ENCODE measurements at places on chromosomes 7 and 10.
A peak's percentile ranks its signal among the peaks of the same experiment; 100 is the strongest.

DNA sequence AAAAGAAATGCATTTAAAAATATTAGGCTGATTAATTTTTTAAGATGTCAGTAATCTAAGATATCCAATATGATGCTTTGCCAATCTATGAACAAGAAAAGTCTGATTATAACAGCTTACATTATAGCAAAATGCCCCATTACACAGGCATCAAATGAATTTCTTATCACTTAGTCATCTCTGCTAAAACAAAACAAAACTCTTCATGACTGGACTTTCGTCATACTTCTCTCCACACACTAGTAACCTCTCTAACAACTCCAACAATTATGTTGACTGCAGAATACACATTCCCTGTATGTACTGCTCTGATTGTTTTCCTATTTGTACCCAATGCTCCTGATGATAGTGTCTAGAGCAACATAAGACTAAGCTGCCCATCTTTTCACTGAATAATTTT lies 3.8 kb upstream of the MKI67 start:
- no peak for DNase-seq

- no peak for DNase-seq
Measured at GRCh38 chr7:28900311-28900710, 57.8 kb downstream of the TRIL start.

DNA sequence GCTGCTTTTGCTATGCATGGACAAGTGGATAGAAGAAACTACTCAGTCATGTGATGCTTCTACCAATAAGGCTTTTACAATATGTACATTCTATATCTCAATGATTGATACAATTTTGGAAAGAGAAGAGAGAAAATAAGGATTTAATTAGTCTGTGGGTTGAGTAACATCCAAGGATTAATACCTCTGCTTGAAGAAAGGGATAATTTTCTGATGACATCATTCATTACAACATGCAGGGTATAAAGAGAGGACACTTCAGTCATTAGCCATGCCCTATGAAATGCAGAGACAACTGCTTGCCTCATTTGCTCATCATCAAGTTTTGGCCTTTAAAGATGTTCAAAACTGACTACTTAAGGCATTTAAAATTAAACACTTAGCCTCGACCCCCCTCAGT lies 237.3 kb downstream of the AHR start:
- no peak for DNase-seq

- no peak for DNase-seq
Measured at GRCh38 chr7:17194656-17195055, 103.8 kb upstream of the AHR start.

DNA sequence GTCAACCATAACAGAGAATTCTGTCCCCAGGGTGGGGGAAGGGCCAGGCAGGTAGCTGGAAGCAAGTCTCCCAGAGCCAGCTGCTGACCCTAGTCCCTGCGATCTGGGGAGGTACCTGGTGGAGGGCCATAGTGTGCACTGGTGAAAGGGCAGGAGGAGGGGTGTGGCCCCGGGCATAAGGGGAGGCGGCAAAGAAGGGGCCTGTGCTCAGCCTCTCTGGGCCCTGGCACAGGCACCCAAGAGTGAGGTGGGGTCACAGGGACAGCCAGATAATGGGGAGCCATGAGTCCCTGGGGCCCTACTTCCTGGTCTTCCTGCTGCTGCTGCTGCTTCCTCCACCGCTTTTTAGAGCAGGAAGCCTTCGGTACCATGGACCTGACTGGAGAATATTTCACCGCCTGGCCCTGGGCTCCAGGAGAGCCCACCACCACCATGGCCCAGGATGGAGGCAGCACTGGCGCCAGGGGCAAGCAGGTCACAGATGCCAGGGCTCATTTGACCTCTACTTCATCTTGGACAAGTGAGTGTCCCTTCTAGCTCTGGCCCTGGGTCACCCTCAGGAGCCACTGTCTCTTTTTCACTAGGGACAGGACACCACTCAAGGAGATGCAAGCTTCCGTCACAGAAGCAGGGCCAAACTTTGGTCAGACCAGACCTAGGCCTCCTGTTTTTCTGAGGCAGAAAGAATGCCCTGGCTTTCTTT lies at the start of gene ANTXRL:
Gene ANTXRL (plus strand): TSS at position 7 of the 703 bp plus-strand sequence. CDS start 266 bp downstream, at position 273.
- no peak for DNase-seq

- no peak for DNase-seq
Measured at GRCh38 chr10:69829775-69830174, 28.1 kb downstream of the COL13A1 start.

DNA sequence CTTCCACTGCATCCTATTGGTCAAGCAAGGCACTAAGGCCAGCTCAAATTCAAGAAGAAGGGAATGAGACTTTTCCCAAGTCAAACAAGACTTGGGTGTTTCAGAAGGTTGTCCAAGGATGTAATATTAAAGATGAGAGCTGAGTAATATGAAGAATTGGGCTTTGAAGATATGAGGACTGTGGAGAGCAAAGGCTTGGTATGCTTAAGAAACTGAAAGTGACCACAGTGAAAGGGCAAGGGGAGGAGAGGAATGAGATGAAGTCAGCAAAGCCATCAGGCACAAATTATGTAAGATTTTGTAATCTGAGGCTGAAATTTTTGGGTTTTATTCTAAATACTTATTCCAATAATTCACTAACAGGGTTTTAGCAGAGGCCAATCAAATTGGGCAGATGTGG lies 38.6 kb upstream of the NPY start:
- no peak for DNase-seq

GRCh38 chr10:48363617-48364355 lies 57.3 kb downstream of the MAPK8 start:
- DNase-seq: peak; percentile 21

DNA sequence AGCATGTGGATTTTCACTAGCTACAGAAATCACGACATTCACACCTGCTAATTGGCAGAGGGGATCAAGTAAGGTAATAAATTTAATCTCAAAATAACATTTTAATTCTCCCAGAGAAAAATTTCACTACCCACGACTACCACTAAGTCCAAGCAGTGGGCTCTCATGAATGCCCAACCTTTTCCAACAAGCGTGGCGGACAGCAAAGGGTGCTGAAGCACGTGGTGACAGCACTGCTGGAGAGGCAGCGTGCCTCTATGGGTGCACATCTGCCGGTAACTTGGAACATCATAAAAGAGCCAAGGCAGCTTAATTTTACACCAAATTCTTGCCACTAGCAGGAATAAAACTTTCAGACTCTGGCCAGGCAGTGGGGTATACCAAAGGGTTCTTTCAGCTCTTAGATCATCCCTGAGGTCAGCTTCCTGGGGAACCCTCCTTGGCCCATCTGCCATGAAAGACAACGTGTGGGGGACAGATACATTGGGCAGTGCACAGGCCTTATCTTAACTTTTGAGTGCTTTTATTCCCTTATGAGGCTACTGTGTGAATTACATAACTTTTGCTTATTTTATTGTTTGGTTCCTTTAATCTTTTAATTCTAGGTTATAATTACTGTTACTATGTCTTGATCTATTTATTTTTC lies 206.7 kb upstream of the KCTD7 start:
- no peak for DNase-seq

DNA sequence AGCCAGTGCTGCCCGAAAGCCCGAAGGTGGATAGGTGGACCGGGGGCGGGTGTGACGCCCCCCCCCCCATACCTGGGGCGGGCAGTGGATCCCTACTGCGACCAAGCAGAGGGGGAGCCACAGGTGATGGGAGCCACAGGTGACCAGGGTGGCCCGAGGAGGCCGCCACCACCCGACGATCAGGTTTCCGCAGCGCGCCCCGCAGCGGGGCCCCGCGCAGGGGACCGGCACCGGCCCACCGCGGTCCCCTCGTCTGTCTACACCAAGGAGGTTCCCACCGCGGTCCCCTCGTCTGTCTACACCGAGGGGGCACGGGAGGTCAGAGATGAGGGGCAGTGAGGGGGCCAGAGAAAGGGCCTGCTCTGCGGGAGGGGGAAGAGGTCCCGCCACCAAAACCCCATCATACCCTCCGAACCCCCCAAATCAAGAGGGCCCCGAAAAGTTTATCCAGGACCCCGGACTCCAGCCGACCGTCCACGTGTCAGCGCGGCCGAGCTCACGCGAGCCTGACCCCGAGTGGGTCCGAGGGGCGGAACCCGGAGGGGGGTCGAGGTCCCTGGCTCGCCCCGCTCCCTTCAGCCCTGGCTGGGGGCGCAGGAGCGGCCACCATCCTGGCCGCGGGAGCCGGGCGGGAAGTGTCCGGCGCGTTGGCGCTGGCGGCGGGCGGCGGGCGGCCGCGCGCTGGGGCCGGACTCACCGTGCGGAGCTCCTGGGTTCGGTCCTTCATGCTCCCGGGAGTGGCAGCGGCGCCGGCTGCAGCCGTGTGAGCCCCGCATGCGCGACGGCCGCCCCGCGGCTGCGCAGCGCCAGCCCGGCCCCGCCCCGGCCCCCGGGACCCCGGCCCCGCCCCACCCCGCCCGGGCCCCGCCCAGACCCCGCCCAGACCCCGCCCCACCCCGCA lies at the start of gene STX1A:
Gene STX1A (minus strand): TSS at position 765 of the 901 bp plus-strand sequence. CDS start 38 bp downstream, at position 727.
- DNase-seq: peak; percentile 71

DNA sequence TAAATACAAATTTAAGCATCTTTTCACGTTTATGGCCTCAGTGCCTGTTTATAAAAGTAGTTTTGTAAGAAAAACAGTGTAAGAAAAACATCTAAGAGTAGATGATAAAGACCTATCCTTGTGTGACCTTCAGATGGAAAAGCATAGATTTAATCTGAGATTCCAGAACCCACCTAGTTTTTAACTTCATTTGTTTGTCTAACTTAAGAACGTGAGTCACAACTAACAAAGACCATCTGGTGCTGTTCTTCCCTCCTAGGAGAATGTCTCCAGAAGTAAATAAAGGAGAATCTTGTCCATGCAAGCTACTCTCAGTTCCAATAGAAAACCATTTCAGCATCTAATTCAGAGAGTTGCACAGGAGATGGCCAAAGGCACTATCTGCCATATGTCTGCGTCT lies 265.4 kb upstream of the C7orf33 start:
- DNase-seq: no peak

DNA sequence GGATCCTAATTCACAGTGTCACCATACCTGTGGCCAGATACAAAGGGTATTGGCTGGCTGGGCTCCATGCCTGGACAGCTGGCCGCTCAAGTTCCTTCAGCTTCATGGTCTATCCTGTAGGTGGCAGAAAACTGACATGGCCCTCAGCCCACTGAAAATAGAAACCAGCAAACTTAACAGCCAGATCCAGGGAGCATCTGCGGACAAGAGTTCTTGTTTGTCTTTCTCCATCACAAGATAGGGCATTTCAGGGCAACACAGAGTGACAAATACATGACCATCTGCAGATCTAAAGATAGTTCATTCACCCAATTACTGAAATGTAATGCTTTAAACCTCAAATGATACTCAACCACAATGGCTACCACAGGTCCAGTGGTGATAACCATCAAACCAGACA lies 2.8 kb downstream of the SEC31B start:
- no peak for DNase-seq

DNA sequence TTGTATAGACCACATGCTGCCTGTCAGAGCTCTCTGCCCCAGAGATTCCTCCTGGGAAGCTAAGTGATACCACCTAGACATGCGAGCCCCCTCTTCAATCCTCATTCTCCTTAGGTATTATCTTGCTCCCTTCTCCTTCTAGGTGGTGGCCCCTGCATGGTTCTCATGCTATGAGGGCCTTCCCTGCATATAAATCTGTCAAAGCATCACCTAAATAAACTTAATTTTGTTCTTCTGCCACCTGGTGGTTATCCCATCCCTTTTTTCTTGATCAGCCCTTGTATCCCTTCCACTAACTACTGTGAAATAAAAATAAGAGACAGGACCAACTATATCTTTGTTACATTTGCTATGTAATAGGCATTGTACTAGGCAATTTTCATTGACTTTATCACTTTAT lies 242.1 kb downstream of the CDC14C start:
- DNase-seq: no peak

- DNase-seq: no peak
Measured at GRCh38 chr7:55271661-55272060, 93.5 kb upstream of the LANCL2 start.

- DNase-seq: peak; percentile 40
Measured at GRCh38 chr7:44460325-44460724, 30.1 kb downstream of the NUDCD3 start.

Measured in stimulated activated CD4-positive, alpha-beta T cell treated with anti-CD3 and anti-CD28 coated beads, Interleukin-2, amount 100 ng/mL, for 24 hours (primary cell).